ENCODE measurements at places on chromosomes 5 and 9.
A peak's percentile ranks its signal among the peaks of the same experiment; 100 is the strongest.

DNA sequence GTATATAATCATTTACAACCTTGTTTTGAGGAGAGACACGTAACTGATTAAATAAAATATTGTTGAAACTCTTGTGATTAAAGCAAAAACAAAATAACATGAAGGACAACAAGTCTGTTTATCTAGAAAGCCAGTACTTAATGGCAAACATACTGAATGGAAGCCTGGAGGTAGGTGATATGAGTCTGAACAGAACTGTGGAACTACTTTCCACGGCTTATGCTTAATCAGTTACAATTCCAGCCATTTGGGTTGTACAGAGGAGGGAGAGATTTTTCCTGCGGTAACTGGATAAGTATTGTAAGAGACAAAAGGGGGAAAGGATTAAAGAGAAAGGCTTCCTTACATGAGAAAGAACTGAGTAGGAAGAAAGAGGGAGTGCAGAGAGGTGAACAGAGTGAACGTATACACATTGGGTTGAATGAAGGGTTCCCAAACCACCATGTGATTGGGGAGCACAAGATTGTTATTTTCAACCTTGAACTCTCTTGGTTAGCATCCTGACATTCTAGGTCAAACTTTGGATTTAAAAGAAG lies 4.4 kb downstream of the TMED7 start:
- no peak for DNase-seq

GRCh38 chr9:5931657-5932056 lies 41.0 kb downstream of the MLANA start:
- no peak for DNase-seq

DNA sequence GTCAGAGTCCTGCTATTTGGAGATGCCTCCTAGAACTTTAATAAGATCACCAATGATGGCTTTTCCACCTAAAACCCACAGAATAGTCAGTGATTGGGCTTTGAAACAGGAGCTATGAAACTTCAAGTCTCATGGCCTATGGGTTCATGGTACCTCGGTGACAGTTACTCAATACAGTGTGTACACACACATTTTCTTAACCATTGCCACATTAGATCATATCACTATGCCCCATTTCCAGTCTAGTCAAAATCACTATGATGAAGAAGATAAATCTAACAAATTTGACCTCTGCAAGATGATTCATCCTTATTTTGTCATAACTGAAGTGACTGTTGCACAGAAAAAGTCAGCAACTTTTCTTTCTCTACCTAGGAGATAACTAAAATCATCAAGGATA lies 86.8 kb upstream of the OR13F1 start:
- no peak for DNase-seq

GRCh38 chr5:87074934-87075541 lies 192.6 kb upstream of the RASA1 start:
- peak; percentile 44 for DNase-seq

GRCh38 chr5:102547141-102548035 lies 48.6 kb upstream of the SLCO6A1 start:
- no peak for DNase-seq

DNA sequence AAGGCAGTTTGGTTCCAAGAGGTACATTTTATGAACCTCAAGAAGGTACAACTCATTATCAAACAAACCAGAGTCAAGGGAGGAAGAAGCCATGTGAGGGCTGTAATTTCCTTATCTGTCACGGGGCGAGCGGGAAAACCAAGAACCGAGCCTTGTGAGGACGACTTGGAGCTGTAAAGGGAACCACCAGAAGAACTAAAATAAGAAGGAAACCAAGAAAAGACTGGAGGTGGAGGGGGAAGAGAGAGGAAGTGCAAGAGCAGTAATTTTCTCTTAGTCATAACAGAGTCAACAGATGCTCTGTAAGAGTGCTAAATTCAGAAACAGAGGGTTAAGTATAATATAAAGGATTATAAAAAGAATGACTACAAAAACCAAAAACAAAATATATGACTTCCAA lies 127.1 kb downstream of the DIRAS2 start:
- no peak for DNase-seq

DNA sequence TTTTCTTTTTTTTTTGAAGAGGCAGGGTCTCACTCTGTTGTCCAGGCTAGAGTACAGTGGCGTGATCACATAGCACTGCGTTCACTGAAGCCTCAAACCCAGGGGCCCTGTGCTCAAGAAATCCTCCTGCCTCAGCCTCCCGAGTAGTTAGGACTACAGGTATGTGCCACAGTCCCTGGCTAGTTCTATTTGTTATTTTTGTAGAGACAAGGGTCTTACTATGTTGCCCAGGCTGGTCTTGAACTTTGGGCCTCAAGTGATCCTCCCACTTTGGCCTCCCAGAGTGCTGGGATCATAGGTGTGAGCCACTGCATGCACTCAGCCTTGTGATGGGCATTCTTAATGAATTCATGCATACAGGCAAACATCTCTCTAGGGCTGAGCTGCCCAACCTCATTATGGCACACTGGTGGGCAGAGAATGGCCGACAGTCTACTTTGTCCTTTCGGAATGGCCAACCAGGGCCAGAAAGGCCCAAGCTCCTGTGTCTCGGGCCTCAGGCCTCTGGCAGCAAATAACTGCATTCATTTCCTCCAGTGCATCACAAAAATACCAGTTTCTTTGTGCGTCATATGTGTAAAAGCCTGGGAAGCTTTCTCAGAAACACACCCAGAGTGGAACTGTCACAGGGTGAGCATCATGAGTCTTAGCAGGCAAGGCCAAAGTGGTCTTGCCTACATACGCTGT lies 27.2 kb downstream of the ANXA6 start:
- DNase-seq: no peak

- no peak for DNase-seq
Observed at GRCh38 chr5:153749960-153750359, 259.5 kb downstream of the GRIA1 start.

GRCh38 chr9:137025517-137025966 lies 2.5 kb downstream of the ABCA2 start:
- DNase-seq: no peak

DNA sequence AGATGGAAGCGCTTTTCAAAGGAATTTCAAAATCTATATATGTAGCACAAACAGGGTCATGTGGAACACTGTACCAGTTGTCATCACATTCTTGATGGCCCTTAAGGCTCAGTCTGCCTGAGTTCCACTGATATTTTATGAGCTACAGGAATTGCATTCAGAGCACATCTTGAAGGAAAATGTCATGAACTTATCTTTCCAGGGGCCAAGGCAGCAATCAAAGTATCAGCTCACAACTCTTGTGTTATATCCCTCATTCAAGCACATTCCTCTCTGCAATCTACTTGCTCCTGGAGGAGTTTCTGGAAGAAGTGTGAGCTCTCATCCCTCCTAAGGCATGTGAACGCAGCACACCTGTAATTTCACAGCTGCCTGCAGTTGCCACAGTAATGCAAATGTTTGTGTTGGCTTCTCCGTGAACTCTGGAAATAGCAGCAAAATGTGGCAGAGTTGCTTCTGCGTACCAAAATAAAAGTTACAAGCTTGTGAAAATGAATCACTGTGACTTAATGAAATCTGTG lies 89.7 kb upstream of the EQTN start:
- no peak for DNase-seq

GRCh38 chr5:157602505-157602904 lies 26.9 kb upstream of the ADAM19 start:
- peak; percentile 37 for DNase-seq

- DNase-seq: no peak
Observed at GRCh38 chr9:5790923-5791322, 42.0 kb downstream of the ERMP1 start.

- DNase-seq: no peak
Observed at GRCh38 chr9:36970007-36970888, 63.8 kb downstream of the PAX5 start.

GRCh38 chr5:100430268-100431195 lies 104.6 kb upstream of the FAM174A start:
- peak; percentile 46 for DNase-seq

GRCh38 chr5:114238771-114239313 lies 123.0 kb upstream of the KCNN2 start:
- no peak for DNase-seq

DNA sequence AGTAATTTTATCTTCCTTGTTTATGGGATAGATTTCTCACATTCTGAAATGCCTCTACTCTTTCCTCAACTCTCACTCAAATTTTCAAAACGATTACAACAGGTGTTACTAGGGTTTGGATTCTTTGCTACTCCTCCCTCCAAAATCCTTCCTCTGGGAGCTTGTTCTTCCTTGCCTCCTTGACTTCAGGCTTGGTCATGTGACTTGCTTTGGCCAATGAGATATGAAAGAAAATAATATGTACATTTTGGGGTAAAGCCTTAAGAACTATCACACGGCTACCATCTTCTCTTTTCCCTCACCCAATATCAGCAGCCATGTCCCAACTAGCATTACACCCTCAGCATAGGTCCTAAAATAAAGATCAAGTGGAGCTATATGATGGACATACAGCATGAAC lies 28.8 kb upstream of the SLC1A1 start:
- no peak for DNase-seq

DNA sequence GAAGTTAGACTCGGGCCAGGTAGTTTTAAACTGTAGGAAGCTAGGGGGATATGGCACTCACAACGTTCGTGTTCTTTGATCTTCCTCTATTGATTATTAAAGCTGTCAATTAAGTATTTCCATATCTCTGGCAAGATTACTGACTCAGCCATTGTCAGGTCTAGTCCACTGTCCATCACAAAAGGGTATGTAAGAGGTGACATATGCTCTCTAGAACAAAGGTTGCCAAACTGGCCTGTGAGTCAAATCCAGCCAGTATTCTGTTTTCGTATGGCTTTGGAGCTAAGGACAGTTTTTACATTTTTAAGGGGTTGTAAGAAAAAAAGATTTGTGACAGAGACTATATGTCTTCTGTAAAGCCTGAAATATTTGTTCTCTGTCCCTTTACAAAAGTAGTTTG lies 44.2 kb downstream of the FAXDC2 start:
- no peak for DNase-seq

DNA sequence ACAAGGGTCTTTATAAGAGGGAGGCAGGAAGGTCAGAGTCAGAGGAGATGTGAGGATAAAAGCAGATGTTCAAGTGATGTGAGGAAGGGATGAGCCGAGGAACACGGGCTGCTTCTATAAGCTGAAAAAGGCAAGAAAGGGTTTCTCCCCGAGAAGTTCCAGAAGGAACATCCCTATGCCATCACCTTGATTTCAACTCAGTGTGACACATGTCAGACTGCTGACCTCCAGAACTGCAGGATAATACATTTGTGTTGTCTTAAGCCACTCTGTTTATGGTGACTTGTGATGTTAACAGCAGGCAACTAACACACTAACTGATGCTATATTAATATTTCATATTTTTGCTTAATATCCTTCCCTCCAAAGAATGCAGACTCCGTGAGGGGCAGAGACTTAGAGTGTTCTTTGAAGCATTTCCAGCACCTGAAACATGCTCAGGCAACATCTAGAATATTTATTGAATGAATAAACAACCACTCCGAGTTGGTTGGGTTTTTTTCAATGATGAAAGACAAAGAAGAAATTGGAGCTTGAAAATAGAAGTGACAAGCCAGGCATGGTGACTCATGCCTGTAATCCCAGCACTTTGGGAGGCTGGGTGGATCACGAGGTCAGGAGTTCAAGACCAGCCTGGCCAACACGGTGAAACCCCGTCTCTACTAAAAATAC lies 77.6 kb upstream of the ADRA1B start:
- DNase-seq: no peak

GRCh38 chr5:125574491-125575044 lies 828.1 kb upstream of the ZNF608 start:
- no peak for DNase-seq

DNA sequence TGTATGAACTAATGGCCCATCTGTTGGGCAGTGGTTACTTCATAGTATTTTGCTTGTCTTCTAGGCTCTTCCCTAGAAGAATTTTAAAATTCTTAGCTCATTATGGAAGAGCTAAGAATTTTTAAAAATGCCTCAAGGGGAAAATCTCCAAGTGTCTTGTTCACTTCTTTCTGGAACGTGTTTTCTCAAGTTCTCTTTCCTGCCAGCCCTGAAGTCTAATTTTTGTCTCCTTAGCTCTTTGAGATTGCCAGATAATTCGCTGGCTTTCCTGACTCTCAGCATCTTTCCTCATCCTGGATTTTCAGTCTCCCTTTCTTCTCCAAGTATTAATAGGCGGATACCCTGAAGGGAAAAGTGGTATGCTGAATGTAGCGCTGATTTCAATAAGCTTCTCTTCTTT lies 395.4 kb downstream of the ARRDC3 start:
- no peak for DNase-seq

DNA sequence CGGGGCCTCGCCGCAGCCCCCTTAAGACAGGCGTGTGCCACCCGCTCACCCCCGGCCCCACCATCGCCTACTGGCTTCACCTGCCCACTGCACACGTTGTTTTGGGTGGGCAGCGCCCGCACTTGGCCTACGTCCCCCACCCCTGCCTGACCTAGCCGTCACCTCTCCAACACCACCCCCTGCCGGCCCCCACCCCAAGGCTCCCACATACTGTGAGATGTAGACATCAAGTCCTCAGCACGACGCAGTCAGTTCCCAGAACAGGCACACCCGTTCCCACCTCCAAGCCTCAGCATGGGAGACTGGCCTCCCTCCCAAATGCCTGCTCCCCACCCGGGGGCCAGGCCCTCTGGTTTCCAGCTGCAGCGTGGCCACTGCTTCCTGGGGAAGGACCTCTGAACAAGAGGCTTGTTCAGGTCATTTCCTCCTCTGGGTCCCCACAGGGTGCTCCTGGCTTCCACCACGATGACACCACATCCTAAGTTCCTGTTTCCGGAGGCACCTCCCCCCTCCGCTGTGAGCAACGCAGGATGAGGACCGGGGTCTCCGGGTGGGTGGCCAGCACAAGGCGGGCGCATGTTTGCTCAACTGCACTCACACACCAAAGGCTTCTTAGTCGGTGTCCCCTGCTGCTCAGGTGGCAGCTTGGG lies 11.3 kb downstream of the DBN1 start:
- DNase-seq: no peak

DNA sequence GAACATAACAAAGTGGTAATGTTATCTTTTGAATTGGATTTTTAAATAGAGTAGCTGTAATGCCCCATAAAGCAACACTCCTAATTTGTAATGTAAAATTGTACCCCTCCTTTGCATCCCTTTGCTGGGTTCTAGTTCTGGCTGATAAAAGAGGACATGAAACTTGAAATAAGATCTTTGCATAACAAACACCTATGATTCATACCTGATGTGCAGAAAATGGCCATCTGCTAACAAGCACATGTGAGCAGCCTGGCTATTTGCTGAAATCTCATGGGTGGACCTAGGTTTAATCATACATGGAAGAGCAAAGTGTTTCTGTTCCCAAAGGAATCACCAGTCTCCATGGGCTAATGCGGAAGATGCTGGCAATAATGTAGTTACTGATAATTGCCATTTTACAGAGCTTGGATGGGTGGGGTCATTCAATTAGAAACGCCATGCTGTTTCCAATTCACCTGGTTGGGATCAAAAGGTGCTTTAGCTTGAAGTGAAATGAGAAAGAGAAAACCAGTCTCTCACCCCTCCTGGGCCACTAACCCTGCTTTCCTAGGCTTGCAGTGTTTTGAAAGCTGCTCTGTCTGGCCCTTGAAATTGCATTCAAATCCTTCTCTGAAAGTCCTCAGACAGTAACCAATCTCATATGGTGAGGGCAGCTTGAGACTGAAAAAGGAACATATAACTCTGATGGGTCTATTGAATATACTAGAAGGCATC lies 585.1 kb downstream of the TLE4 start:
- no peak for DNase-seq

Measured in CD4-positive, alpha-beta T cell treated with Interleukin-10 for 1 hour (primary cell).